Right lobe of liver (tissue), 6 donors: ENCODE measurements at places on chromosomes 5 and 9.
A peak's percentile ranks its signal among the peaks of the same experiment; 100 is the strongest.

GRCh38 chr5:81239613-81240012 lies 6.5 kb downstream of the CKMT2 start:
- no peak for DNase-seq

DNA sequence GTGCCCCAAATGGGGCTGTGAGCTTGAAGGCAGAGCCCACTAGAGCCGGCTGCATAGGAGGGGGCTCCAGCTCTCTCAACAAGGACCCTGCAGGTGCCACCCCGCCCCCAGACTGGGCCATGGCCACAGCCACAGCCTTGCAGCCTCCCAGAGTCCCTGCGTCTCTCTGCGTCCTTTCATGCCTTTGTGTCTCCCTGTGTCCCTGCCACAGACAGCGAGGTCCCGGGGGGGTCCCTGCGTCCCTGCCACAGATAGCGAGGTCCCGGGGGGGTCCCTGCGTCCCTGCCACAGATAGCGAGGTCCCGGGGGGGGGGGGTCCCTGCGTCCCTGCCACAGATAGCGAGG lies 6.3 kb downstream of the NOXA1 start:
- no peak for DNase-seq

DNA sequence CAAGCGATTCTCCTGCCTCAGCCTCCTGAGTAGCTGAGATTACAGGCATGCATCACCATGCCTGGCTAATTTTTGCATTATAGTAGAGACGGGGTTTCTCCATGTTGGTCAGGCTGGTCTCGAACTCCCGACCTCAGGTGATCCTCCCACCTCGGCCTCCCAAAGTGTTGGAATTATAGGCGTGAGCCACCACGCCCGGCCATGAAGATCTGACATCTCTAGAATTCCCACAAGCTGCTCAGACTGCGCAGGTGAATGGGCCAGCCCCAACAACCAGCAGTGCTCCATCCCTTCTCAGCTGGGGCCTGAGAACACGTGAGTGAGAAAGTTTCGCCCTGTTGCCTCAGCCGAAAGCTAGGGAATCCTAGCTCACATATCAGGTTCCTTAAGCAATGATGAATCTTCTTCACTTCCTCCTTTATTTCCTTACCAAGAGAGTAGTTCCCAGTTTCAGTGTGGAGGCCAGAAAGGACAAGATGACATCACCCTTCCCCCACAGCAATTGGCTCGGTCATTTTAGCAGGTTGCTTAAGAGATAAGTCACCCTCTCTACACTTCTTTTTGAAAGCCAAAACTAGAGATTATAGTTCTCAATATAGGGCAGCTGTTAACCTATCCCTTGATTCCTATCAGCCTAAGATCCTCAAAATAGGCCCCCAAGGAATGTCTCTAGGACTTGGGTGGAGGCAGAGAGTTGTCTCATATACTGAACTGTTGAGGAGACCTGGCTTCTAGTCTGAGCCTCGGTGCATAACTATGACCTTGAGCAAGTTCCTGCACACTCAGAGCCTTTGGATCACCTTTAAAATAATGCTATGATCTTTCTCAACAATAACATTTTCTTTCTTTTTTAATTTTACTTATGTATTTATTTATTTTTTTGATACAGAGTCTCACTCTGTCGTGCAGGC lies 23.9 kb upstream of the PPP2CA start:
- peak; percentile 55 for DNase-seq

GRCh38 chr5:180541710-180542109 lies 47.5 kb downstream of the CNOT6 start:
- no peak for DNase-seq

- no peak for DNase-seq
Measured at GRCh38 chr9:123662057-123662776, 267.7 kb downstream of the DENND1A start.

DNA sequence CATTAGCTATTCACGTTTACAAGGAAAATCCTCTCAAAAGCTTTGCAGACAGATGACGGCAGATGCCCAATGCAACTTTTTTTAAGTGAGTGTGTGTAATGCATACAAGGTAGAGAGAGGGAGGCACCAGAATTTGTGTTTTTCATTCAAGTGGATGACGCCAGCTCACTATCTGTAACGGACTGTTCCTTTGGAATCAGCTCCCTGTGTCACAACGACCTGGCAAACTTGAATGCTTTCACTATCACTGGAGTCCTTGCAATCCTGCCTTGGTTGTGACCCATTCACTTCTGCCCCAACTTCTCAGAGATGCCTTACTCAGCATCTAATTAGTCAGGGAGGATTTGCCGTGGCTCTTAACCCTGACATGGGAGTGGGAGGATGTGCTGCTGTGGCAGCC lies 148.5 kb downstream of the BNC2 start:
- no peak for DNase-seq

GRCh38 chr5:158559643-158560042 lies 540.1 kb downstream of the EBF1 start:
- DNase-seq = no peak

GRCh38 chr9:22395687-22396141 lies 50.9 kb upstream of the DMRTA1 start:
- no peak for DNase-seq

- no peak for DNase-seq
Measured at GRCh38 chr5:68283766-68284165, 68.2 kb downstream of the PIK3R1 start.

DNA sequence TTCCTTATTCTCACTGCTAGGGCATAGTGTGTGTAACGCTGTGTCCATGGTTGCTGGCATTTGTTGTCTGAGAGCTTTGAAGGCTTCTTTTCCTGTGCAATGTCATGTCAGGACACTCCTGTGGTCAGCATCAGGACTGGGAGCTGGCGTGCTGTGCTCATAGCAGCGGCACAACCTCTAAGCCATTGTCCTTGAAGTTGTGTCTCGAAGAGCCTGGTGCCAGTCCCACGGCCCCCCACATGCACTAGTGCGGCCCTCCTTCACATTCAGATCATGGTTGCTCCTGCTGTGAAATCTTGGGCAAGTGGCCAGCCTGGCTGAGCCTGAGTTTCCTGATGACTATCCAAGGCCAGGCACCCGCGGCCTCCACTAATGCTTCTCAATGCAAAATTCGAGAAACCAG lies 32.4 kb downstream of the PDZD2 start:
- DNase-seq = no peak
